ENCODE measurements at places on chromosomes 4 and X.

DNA sequence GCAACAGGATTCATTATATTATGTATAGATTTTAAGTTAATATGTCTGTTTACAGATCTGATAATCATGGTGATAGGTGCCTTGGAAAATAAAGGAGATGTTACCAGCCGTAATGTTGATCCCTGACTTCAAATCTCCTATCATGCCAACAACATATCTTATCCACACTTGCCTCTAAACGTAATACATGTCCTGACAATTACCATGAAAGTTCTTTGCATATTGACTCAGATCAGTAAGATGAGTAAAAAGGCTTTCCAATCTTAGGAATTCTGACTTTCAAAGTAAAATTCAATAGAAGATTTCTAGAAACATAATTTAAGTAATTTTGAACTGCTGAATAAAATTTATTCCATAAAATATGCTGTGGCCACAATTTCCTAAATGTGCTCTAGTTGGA lies 513.3 kb downstream of the ANKRD50 start:
- no peak for DNase-seq

GRCh38 chr4:6924361-6924779 lies 14.7 kb downstream of the TBC1D14 start:
- no peak for DNase-seq

DNA sequence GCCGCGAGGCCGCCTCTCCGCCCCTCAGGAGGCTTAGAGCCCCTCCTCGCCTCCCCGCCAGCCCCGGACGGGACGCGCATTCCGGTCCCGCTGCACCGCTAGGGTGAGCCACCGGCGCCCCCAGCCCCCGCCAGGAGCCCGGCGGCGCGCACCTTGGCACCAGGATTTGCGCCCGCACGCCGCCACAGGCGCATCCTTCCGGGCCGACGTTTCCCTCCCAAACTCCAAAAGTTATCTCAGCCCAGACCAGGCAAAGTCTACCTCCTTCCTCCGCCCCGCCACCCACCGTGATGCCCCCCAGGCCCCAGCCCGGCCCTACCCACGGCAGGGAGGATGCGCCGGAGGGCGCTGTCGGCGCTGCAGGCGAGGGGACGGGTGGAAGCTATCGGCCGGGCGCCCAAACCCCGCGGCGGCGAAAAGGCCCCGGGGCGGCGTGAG lies 538 bp downstream of the SCML2 start:
- DNase-seq = peak; percentile 29

DNA sequence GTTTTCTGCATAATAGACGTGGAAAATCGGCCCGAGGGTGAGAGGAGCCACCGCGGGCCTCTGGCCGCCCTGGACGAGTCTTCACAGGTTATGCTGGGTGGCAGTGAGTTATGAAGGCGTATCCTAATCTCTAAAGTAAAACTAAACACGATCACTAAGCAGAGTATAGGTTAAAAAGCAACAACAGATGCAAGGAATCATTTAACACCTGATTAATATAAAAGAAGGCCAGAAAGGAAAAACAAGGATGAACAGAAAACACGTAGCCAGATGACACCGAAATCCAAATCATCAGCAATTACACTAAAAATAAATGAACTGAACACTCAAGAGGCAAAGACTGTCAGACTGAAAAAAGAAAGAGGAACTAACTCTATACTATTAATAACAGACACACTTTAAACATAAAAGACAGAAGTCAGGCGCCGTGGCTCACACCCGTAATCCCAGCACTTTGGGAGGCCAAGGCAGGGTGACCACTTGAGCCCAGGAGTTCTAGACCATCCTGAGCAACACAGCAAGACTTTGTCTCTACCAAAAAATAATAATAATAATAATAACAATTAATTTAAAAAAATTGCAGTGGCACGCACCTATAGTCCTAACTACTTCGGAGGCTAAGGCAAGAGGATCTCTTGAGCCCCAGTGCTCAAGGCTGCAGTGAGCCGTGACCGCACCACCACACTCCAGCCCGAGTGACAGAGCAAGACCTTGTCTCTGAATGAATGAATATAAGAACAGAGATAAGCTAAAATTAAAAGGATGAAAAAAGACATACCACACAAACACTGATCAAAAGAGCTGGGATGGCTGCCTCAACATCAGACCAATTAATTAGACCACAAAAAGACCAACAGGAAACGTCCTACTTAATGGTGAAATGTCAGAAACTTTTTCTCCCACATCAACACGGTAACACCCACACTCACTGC lies 30.0 kb downstream of the CTBP1 start:
- peak; percentile 75 for DNase-seq

GRCh38 chr4:174522183-174523024 lies at the start of gene HPGD:
TSS of gene HPGD (minus strand) at chr4:174522488. CDS start at chr4:174522451, 37 bp downstream.
- peak; percentile 76 for DNase-seq

GRCh38 chr4:93710847-93711430 lies 117.6 kb upstream of the ATOH1 start:
- DNase-seq = no peak

- DNase-seq = no peak
Measured at GRCh38 chrX:103520386-103520785, 1.1 kb upstream of the RAB40A start.

DNA sequence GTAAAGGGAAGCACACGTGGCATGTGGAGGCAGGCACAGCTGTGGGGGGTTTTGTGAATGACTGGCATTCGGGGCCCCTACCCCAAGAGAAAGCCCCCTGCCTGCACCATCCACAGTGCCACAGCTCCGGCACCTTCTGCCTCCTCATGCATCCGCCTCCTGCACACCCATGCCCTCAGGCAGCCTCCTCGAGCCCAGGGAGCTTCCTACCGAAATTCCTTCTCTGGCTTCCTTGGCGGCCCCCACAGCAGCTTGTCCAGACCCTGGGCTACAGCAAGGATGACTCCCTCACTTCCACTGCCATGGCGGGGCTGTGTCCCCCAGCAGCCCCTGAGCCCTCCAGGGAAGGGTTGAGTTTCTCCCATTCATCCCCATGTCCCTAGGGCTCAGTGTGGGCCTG lies 99.9 kb downstream of the WFS1 start:
- DNase-seq = no peak

GRCh38 chr4:55727746-55728145 lies 91.6 kb upstream of the NMU start:
- DNase-seq = no peak

GRCh38 chr4:11545651-11546050 lies 117.0 kb upstream of the HS3ST1 start:
- DNase-seq = no peak

GRCh38 chr4:144646523-144647094 lies 653 bp downstream of the HHIP start:
- DNase-seq = no peak

DNA sequence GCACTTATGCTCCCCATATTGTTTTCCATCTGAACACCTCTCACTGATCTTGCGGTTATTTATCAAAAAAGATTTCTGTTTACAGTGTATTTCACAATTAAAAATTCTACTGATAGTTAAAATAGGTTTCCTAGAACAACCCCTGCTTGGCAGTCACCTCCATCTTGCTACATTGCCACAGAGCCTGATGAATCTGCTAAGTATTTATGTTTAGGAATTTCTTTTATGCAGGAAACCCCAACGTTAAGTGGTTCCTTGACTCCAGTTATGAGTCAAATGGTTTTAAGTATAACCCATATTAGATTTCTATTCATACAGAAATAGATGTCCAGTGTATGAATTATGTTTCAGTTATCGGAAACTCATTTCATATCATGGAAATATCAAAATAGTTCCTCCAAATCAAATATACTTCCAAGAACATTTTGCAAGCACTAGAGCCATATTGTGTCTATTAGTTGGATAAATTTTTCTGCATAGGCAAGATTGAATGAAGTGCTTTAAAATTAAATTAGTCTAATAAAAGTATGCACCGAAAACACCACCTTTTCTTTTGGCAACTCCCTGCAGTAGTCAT lies 20.6 kb downstream of the GALNT7 start:
- no peak for DNase-seq

GRCh38 chr4:70829492-70829891 lies 10.2 kb downstream of the GRSF1 start:
- DNase-seq = no peak

- DNase-seq = peak; percentile 74
Measured at GRCh38 chr4:174764105-174764729, 64.8 kb downstream of the GLRA3 start.

DNA sequence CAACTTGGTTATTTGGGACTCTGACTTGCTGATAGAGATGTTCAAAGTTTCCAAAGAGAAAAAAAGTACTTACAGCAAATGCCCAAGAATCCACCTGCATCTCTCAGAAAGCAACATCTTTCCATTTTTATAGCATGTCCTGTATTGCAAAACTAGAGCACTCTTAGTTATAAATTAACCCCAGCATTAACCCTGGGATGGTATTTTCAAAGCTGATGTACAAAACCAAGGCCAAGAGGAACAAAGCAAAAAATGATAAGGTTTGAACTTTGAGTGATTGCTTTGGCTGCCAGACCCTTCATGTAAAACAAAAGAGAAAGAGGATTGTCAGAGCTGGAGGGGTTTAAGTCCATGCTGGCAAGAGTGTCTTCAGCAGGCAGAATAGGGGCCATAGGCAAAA lies at the start of gene SERPINA7:
TSS of gene SERPINA7 (minus strand) at position 103 of the 400 bp plus-strand sequence. CDS start 1,669 bp downstream, outside the sequence.
- no peak for DNase-seq

DNA sequence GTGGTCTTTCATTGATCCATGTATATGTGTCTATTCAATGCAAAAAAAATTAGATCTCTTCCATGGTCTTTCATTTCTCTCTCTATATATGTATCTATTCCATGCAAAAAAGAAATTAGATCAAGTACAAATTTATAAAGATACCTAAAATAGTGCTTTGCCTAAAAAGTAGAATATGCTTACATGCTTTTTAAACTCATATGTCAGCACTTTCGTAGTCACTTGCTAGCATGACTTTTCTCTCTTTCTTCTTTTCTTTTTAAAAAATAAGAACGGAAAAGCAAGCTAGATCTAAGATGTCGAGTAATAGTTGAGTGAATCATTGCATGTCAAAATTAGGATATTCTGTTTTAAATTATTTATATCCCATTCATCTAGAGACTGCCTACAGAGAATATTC lies 50.9 kb downstream of the PKD2 start:
- no peak for DNase-seq

DNA sequence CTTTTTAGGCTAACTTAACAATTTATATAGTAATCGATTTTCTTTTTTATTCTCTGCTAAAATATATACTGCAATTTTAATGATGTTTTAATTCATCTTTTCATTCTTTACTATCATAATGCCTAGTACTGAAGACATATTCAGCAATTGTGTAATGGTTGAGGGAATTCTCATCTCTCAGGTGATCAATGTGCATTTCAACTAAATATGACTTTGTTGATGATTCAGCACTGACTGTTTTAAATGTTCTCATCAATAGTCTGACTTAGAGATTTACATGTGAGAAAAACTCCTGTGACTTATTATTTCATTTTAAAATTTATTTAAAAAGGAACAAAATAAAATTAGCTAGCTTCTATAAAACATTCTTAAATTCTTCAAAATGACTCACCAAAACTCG lies 1450.3 kb downstream of the STIM2 start:
- DNase-seq = no peak
